Mesangial cell (primary cell): ENCODE measurements at places on chromosomes 3 and 15. TPM values are rescaled to one million over a fixed set of nuclear protein-coding genes. Genes with fewer than 3 reads are reported as not detected.

The ACKR2 gene
- total RNA-seq, result 0.89 TPM in 1 of 2 replicates, not detected in the other

The MESP2 gene
- total RNA-seq, result 0.98 and 1.5 TPM in 2 replicates

The UQCC5 gene
- 1.3 and 2.0 TPM in 2 replicates for total RNA-seq

The BMF gene
- total RNA-seq, result 4.1 and 51.8 TPM in 2 replicates

The ARID3B gene
- total RNA-seq, result 3.7 and 7.0 TPM in 2 replicates

The SLC9C1 gene
- total RNA-seq, result not detected in 2 replicates

The AHSG gene
- not detected in 2 replicates for total RNA-seq

The GP9 gene
- total RNA-seq, result not detected in 2 replicates

The P3H2 gene
- total RNA-seq, result 67.0 and 101 TPM in 2 replicates

The CLRN1 gene
- total RNA-seq, result not detected in 2 replicates

The NMD3 gene
- total RNA-seq, result 25.3 and 28.5 TPM in 2 replicates

The CLDN18 gene
- not detected in 2 replicates for total RNA-seq

The IMPDH2 gene
- total RNA-seq, result 182 and 193 TPM in 2 replicates

The PRSS50 gene
- 0.16 and 0.63 TPM in 2 replicates for total RNA-seq

The ARPIN gene
- 9.0 and 13.1 TPM in 2 replicates for total RNA-seq

The ACVR2B gene
- total RNA-seq, result 4.4 and 5.7 TPM in 2 replicates

The TM4SF1 gene
- total RNA-seq, result 113 and 140 TPM in 2 replicates

The OR5K2 gene
- not detected in 2 replicates for total RNA-seq

The TTC21A gene
- total RNA-seq, result 4.2 and 5.2 TPM in 2 replicates

The LRTM1 gene
- total RNA-seq, result not detected in 2 replicates

The TMIE gene
- 0.13 TPM in 1 of 2 replicates, not detected in the other for total RNA-seq

The GMNC gene
- 1.5 and 2.0 TPM in 2 replicates for total RNA-seq

The ROBO1 gene
- total RNA-seq, result 38.3 and 63.5 TPM in 2 replicates

The GOLGA6L7 gene
- total RNA-seq, result not detected in 2 replicates

The FBXL2 gene
- 10.4 and 22.8 TPM in 2 replicates for total RNA-seq

The PLA2G4D gene
- not detected in 2 replicates for total RNA-seq

The GTPBP8 gene
- total RNA-seq, result 40.4 and 44.5 TPM in 2 replicates

The EPHB3 gene
- total RNA-seq, result 0.13 and 0.16 TPM in 2 replicates

The SLCO2A1 gene
- total RNA-seq, result 0.33 and 2.4 TPM in 2 replicates

The SLC33A1 gene
- total RNA-seq, result 30.6 and 34.2 TPM in 2 replicates

The CDHR4 gene
- not detected in 2 replicates for total RNA-seq
